Fibroblast of skin of left quadriceps (primary cell): ENCODE measurements at places on chromosomes 3 and 15.

DNA sequence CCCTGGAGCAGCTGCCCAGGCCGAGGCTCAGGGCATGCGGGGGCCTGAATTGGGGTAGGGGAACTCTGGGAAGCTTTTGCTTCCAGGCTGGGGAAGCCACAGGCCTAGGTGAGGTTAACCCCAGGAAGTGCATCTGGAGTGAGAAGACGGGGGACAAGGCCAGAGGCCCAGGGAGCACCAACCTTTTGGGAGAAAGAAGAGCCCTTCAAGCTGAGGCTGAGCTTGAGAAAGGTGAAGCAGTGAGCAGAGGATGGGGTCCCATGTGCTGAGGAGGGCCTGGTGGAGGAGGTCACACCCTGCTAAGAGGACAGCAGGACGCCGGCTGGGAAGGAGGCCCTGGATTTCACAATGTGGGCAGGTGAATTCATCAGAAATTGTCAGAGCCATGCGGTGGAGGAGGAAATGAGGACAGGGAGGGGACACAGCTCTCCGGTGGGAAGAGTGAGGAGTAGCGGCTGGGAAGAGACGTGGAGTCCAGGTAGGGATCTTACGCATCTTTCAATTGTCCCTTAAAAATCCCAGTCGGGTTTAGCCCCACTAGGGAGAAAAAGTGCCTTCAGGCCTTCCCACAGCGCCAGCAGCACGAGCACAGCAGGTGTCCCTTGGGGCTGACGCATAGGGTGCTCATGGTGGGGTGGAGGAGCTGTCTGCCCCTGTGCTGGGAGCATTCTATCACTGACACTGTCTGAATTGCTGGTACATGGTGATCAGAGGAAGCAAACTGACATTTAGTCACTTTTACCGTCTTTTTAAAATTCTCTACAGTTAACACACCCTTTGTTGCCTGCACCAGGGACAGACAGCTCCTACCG, 50.9 kb downstream of the HCN4 start:
- DNase-seq: no peak

- DNase-seq: no peak
These were observed 234.8 kb downstream of the CADM2 start for GRCh38 chr3:85193565-85193964.

DNA sequence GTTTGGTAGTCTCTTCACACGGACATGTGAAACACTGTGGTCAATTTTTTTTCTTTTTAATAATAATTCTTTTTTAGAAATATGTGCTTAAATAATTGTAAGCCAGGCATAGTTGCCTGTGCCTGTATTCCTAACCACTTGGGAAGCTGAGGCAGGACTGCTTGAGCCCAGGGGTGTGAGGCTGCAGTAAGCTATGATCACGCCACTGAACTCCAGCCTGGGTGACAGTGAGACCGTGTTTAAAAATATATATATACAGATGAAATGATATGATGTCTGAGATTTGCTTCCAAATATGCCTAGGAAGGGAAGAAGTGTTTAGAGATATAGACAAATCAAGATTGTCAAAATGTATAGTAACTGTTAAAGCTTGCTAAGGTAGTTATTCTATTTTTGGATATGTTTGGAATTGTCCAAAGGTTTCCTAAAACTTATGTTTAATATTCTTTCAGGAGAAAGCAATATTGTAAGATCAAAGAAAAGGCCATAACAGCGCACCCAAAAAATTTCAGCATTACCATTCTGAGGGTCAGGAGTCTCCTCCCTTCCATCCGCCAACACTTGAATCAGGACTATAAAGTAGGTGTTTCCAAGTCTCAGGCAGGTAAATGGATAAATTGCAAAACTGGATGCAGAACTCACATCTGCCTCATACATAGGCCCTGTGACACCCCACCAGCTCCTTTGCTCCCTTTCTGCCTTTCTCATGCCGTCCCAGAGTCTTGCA, 532 bp upstream of the SELENOT start:
- DNase-seq: no peak

GRCh38 chr3:33099109-33099645, 2.2 kb upstream of the GLB1 start:
- no peak for DNase-seq

GRCh38 chr15:37574985-37575384, 359.5 kb upstream of the TMCO5A start:
- no peak for DNase-seq
